ENCODE measurements at places on chromosomes 3 and 15.
A peak's percentile ranks its signal among the peaks of the same experiment; 100 is the strongest.

DNA sequence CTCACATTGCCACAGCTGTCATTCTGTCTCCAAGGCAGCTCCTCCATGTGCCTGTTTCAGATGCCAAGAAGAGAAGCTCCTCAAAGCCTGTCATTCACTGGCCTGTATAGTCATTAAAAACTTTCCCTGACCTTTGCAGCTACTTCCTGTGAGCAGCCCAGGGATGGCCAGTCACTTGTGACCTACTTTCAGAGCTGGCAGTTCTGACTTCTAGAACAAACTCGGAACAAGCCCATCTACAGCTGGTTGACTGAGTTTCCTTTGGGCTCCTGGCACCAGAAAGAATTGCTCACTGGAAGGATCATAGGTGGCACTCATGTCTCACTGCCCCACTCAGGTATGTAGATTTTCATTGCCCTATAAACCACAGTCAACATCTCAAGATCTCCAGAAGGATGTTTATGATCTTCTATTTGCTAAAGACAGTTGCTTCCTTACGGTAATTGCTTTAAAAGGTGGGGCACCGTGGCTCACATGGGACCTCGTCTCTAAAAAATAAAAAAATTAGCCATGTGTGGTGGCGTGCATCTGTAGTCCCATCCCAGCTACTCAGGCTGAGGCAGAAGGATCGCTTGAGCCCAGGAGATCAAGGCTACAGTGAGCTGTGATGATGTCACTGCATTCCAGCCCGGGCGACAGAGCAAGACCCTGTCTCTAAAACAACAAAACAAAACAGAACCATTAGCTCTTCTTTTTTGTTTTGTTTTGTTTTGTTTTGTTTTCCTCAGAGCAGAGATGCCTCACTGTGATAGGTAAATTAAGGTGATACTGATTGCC, 11.2 kb upstream of the ATP13A3 start:
- DNase-seq: no peak

DNA sequence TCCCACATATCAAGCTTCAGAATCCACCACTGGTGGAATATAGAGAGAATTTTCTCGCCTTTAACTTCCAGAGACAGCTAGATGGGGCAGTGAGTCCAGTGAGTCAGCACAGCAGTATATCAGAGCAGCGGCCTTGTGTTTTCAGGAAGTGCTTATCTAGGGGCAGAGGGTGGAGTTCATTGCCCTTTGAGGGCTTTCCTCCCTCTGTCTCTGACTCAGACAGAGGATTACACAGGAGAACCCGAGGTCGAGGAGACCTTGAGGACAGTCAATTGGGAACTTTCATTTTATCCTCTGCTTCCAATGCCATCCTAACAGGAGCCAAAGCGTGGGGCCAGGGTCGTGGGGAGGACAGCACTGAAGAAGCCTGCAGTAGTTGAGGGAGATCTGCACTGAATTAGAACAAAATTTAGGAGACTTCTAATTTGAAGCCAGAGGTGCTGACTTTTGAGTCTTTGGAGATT, 109.6 kb upstream of the UMPS start:
- peak; percentile 75 for DNase-seq

GRCh38 chr15:75163150-75163564, 38.5 kb upstream of the C15orf39 start:
- DNase-seq: no peak

GRCh38 chr3:37457378-37458065, 283.1 kb upstream of the LRRFIP2 start:
- DNase-seq: no peak

Data from T-helper 2 cell (primary cell).